ENCODE measurements at places on chromosomes 12 and 14.
A peak's percentile ranks its signal among the peaks of the same experiment; 100 is the strongest.

- DNase-seq = no peak
These were observed 536.4 kb upstream of the NOVA1 start for GRCh38 chr14:27134200-27134599.

GRCh38 chr12:67220065-67220464 lies 49.1 kb upstream of the CAND1 start:
- no peak for DNase-seq

DNA sequence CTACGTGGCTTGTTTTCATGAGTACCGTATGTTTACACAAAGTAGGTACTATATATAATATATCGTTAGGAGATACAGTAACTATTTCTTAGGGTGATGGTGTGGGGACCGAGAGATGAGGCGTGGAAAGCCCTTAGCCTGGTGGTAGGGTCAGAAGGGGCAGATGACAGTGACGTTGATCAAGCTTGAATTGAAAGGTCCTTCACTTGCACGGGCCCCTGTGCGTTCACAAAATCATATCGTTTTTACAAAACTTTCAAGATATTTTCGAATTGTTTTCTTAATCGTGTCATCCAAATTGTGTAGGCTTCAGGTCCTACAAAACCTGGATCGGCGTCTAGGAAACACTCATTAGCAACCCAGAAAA lies 881 bp upstream of the SOS2 start:
- no peak for DNase-seq

GRCh38 chr12:112595410-112595809 lies 176.7 kb downstream of the PTPN11 start:
- DNase-seq = no peak

- DNase-seq = no peak
These were observed 235.6 kb downstream of the DACT1 start for GRCh38 chr14:58873228-58873953.

DNA sequence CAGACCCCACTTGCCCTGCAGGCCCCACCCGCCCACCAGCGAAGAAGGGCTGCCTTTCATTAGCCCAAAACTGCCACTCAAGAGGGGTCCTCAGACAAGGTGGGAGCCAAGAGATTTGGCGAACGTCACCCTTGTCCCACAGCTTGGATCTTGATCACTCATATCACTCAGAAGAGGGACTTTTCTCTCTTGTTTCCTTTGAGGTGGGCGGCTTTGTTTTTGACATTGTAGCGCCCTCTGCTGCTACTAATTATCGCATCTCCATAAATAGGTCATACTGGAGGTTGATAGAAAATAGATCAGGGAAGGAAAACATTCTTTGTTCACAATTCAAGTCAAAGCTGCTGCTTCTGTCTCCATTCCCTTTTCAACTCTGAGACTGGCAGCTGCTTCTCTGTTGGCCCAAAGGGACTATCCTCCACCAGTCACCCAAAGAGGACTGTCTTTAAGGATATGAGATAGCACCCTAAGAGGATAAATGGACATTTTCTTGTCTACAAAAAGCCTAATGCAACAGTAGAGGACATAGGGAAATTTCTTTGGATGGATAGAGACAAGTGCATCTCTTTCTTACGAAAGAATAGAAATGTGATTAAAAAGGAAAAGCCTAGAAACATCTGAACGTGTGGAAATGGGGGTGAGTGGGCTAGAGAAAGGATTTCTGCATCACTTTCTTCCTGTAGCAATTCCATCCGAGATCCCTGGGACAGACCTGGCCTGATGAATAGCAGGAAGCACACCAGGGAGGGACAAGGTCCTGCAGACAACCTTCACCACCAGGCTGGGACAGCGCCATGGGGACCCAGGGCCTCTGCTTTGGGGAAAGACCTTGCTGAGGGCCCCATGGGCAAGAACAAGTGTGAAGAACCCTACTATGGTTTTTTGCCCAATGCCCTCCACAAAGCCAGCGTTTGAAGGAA lies 115.8 kb downstream of the DAD1 start:
- no peak for DNase-seq

DNA sequence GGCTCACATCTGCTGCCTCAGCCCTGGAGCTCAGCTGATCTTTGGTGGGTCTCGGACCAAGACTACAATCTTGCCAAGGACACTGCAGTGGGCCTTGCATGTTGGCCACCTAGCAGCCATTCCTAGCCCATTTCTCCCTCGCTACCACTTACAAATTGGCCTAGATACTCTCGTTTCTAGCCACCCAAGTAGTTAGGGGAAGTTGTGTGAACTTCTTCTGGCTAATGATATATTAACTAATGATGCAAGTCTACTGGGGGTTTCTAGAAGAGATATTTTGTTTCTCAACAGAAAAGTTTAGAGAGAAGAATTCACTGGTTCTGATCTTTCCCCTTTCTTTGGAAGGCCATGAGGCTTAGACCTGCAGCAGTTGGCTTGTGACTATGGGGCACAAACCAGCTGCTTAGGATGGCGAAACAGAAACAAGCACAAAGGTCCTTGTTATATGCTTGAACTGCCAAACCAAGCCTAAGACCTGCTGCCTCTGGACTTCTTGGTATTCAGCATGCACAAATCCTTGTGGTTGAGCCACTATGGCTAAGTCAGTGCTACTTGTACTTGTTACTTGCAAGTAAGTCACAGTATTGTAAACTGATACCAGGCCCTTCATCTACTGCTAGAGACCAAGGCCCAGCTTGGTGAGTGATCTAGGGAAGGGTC lies 30.5 kb upstream of the GPATCH2L start:
- DNase-seq = no peak

- DNase-seq = no peak
These were observed 268.4 kb downstream of the LRFN5 start for GRCh38 chr14:41875116-41875515.

DNA sequence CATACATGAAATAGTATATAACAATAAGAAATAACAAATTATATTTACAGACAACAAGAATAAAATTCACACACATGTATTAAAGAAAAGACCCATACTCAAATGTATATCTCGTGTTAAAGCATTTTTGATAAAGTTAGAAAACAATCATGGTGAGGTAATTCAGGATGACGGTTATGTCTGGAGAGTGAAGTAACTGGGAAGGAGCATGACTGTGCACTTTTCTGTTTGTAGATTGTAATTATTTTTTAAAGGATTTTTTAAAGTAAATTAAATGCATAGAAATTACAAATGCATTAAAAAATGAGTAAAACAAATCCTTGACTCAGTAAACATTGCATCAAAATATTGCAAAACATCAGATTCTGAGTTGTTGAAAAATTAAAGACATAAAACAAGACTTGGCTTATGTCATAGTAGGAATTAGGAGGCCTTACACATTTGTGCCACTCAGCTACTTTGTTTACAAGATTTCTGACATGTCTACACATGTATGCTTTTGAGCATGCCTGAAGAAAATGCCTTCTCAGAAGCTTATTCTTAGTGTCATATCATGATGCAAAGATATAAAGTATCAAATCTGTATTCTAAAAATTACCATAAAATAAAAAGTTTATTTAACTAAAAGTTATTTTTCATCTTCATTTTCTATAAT lies 1325.1 kb downstream of the SLC16A7 start:
- DNase-seq = no peak

DNA sequence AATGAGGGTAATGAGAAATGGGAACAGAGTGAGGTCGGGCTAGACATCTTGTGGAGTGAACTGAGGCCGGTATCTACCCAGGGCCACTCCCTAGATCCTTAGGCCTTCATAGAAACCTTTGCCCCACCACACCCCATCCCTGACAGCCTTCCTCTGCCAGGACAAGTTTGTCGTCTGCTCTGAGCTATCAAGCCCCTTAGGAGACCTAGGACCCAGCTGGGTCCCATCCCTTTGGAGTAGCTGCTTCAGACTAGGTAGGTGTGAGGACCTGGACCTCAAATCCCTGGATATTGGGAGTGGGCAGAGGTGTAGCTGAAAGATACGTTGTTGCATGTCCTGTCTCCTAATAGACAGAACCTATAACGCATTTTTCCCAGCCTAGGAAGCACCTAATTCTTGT lies at the start of gene TMEM253:
TSS of gene TMEM253 (plus strand) at position 136 of the 400 bp plus-strand sequence. CDS start 278 bp downstream, outside the sequence.
- no peak for DNase-seq

DNA sequence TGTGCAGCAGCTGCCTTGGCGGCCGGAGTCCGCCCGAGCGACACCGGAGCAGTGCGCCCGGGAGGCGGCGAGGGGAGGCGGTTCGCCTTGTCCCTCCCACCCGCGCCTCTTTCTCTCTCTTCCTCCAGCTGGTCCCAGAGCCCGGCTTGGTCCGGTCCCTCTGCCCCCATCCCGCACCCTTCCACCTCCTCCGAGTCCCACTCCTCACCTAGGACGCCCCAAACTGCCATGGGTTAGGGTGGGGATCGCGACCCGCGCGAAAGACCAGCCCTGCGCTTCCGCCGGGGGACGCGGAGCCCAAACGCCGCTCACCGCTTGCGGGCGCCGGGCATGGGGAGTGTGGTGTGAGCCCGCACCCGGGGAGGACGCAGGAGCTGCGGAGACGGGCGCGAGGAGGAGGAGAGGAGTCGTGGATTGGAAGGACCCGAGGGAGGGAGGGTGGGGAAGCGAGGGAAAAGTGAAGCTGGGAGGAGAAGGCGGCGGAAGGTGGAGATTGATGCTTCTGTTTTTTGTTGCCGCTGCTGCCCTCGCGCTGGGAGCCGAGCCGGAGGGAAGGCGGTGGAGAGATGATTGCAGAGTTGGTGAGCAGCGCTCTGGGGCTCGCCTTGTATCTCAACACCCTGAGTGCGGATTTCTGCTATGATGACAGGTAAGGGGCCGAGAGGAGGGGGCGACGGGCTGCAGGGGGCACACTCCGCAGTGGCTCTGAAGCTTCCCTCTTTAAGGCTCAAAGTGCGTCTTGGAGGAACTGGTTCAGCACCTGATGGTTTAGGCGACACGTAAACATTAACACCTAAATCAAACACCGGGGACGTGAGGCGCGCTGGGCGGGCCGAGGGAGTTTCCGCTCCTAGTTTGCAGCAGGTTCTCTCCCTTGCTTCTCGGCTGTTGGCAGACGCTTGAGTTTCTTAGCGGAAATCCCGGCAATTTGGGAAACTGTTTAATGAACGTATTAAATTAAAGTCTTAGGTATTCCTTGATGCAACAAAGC lies 610 bp downstream of the TMTC2 start:
- DNase-seq = peak; percentile 7

- no peak for DNase-seq
These were observed 68.9 kb upstream of the NCOR2 start for GRCh38 chr12:124636138-124636978.

GRCh38 chr12:67256649-67257048 lies 12.5 kb upstream of the CAND1 start:
- no peak for DNase-seq

DNA sequence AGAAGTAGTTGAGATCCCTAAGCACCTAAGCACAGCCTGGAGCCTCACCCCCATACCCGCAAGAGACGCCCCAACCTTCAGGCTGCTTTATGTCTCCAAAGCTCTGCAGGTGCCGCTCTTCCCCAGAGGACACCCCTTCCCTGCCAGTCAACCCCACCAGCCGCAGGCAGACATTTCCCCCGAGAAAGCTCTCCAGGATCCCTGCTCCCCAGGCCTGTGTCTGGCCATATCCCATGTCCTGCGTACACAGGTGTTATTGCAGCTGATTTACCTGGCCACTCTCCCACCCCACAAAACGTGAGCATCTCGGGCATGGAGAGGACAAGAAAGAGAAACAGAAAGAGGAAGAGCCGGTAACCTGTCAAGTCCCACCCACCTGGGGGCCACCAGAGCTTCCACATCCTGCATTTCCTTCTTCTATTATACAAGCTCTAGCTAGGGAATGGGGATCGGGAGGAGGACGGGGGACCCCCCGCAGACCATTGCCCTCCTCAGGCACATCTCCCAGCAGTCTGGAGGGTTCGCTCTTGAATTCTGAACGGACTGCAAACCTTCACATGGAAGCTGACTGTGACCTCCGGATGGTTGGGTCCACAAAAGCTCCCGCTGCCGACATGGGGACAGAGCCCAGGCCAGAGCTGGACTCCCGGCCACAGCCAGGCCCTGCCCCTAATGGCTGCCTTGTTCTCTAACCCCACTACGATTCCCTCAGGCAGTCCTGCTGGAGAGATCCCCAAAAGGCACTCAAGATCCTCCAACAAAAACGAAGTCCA lies 17.6 kb downstream of the CCDC88C start:
- no peak for DNase-seq

DNA sequence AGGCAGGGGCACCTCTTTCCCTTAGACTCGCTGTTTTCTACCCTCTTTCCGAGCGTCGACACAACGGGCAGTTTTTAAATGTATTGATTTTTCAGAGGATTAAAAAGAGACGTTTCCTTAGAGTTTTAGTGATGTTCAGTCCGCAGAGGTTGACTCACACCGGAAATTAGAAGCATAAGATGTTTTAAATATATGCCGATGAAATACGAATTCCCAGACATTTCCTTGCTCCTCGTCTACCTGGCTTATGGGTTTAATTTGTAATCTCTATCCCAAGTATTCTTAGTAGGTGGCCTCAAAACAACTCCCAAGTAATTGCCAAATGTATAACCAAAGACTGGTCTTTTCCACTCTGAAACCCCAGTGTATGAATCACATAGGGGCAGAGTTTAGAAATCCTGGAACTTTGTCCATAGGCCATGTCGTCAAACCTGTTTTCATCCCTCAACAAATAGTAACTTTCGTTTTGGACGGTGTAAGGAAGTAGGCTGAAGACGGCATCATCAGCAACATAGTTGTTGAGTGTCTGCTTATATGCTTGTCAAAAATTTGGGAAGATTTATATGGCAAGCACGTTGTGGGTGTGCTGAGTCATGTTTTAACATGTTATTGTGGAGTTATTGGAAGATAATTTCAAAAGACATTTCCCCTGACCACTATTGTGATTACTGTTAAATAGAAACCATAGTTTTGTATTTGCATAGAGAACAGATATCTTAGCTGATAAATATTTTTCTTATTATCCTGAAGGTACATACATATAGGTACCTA lies 824 bp downstream of the TBK1 start:
- DNase-seq = no peak

DNA sequence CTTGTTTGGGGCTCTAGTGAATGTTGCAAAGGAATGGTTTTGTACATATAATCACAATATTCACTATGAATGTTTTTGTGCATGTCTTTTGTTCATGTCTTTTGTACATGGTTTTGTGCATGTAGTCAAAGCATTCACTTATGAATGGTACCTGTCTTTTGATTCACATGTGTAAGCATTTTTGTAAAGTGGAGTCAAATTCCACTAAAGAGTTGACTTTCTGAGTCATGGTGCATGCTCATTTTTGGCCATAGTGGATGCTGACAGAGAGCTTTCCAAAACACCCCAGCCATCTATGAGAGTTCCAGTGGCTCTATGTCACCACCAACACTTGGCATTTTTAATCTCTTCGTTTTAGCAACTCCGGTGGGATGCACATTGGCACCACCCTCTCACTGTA lies 1185.9 kb upstream of the TMEM132C start:
- no peak for DNase-seq

GRCh38 chr14:104924421-104925213 lies at the start of gene PLD4:
PLD4 (plus strand) TSS chr14:104924879; CDS start chr14:104927141, 2,262 bp downstream.
- DNase-seq = no peak

- DNase-seq = no peak
These were observed 35.8 kb downstream of the VEZT start for GRCh38 chr12:95253386-95253785.

- no peak for DNase-seq
These were observed 144.5 kb downstream of the PHETA1 start for GRCh38 chr12:111224186-111225066.

- no peak for DNase-seq
These were observed 22.7 kb downstream of the EIF2S3B start for GRCh38 chr12:10528174-10528953.
